Foreskin melanocyte (primary cell): ENCODE measurements at places on chromosomes 4 and X.

GRCh38 chr4:186948361-186949242 lies 224.9 kb upstream of the FAT1 start:
- no peak for DNase-seq

DNA sequence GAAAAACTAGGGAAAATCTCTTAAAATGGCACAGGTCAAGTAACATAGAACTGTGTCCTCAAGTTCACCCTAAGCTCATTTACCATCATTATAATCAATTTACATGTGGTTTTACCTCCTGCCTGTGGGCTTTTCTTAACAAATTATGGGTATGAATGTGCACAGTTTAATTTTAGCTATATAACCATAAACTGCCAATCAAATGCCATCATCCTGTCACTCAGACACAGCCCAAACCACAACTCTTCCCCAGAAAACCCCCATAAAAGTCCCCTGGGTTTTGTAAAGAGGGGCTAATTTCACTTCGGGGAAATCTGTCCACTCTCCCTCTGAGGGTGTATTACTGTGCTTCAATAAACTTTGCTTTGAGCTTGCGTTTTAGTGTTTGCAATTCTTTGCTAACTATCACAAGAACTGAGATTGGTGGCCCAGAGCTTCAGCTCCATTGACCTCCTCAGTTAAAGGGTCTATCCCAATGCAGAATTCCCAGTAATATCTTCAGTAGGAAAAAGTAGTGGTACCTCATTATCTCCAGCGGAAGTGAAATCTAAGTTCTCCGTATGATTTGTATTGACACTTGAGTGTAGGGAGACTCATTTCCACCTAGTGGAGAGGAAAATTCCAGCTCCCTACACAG lies 394.6 kb downstream of the SPOCK3 start:
- DNase-seq, result no peak

GRCh38 chr4:159484864-159485263 lies 382.0 kb downstream of the RAPGEF2 start:
- DNase-seq, result no peak

DNA sequence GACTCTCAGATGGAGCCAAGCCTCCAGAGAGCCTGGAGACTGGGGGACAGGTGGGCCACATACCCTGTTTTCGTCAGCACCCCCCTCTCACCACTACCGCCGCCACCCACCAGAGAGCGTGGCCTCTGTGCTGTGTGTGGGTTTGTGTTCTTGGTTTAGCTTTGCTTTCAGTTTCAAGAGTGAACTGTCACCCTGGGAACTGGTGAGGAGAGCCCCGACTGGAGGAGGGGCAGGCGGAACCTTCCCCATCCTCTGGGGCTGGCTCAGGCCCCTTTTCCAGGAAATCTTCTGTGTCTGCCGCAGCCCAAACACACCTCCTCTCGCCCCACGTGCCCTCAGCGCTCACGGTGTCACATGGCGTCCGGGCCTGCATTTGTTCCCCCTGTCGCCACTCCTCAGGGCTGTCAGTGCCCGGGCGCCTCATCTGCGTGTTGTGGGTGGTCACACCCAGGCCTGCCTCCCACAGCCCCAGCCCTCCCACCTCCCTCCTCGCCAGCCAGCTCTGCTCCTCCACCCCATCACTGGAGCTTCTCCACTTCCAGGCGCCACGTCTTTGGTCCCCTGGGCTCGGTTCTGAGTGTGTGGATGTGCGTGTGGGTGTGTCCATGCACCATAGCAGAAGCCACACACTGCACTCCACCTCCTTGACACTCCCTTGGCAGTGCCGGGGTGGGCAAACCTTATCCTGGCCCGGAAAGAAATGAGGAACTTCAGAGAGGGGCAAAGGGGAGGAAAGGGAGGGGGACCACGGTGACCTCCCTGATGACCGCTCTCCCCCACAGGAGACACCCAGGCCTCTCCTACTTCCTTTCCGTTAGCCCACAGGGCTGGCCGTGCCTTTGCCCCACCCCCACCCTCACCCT lies 27.8 kb downstream of the ELF4 start:
- no peak for DNase-seq
